ENCODE measurements at places on chromosomes 3 and 15. TPM values are rescaled to one million over a fixed set of nuclear protein-coding genes. Genes with fewer than 3 reads are reported as not detected.

Gene HHLA2
- 1.00 TPM for total RNA-seq

DNA sequence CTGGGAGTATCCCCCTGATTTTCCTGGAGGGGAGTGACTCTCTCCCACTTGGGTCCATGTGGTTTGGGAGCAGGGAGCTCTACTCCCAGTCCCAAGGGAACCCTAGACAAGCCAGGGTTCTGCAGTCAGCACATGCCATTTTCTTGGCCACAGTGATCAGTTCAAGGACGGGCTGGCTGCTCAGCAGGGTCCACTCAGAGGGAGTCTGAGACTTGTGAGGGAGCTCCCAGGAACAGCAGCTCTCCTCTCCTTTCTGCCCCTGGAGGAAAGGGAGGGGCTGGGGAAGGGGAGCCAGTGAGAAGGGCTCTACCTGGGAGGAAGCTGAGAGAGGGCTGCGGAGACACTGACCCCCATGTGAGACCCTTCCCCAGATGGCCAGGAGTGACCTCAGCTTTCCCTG lies 29.1 kb upstream of the LMCD1 start:
- DNase-seq, result no peak

- no peak for DNase-seq
These were observed 101.6 kb downstream of the LRTM1 start for GRCh38 chr3:54826251-54826691.

- DNase-seq, result no peak
These were observed 92.4 kb downstream of the GHSR start for GRCh38 chr3:172355836-172356235.

Gene TRH
- total RNA-seq, result not detected

DNA sequence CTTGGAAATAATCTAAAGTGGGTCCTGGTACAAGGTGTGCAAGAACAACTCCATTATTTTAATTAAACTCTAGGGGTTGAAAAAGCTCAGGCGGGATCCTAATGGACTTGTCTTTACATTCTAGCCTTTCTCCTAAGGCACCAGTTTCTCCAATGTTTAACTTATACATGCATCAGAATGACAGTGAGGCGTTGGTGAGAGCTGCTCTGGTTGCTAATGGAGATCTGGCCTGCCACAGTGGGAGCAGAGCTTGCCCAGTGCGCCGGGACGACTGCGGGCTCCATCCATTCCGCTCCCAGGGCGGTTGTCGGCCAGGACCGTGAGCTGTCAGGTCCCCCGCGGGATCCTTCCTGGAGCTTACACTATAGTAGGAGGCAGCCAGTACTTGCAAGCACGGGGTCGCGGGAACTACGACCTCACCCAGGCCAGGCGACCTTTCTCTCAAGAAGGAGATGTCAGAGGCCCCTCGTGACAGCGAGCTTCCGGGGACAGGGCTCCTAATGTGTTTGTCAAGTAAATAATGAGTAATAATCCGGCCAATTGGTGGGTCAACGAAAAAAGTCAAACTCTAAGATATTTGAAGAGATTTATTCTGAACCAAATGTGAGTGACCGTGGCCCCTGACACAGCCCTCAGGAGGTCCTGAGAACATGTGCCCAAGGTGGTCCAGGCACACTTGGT lies 991 bp upstream of the HIGD1A start:
- DNase-seq, result no peak

- no peak for DNase-seq
These were observed 106.9 kb downstream of the P2RY1 start for GRCh38 chr3:152941859-152942258.

DNA sequence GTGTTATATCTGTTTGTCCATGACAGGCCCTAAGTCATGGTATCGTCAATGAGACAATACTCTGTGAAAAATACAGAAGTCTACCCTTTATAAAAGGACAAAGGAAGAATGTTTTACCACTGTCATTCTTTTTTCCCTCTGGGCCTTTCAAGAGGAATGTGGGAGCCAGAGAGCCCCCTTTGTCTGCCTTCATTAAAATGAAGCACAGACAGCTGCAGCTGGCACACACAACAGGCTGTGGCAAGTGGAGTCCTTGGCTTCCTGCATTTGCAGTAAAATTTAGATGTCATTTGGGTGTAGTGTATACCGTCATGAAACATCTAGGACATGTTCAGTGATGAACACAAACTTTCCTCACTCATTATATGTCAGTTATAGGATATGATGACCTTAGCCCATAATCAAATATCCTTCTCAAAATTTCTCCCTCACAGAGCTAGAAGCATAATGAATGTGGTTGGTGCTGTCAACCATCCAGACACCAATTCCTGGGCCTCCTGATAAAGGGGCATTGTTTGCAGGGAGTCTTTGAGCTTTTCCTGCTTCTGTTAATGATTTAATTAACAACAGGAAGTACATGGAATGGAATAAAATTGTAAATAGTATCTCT lies 76.4 kb downstream of the DHX36 start:
- no peak for DNase-seq

- no peak for DNase-seq
These were observed 186.8 kb downstream of the THSD4 start for GRCh38 chr15:71301958-71302621.

GRCh38 chr3:41041462-41041861 lies 157.8 kb upstream of the CTNNB1 start:
- no peak for DNase-seq

DNA sequence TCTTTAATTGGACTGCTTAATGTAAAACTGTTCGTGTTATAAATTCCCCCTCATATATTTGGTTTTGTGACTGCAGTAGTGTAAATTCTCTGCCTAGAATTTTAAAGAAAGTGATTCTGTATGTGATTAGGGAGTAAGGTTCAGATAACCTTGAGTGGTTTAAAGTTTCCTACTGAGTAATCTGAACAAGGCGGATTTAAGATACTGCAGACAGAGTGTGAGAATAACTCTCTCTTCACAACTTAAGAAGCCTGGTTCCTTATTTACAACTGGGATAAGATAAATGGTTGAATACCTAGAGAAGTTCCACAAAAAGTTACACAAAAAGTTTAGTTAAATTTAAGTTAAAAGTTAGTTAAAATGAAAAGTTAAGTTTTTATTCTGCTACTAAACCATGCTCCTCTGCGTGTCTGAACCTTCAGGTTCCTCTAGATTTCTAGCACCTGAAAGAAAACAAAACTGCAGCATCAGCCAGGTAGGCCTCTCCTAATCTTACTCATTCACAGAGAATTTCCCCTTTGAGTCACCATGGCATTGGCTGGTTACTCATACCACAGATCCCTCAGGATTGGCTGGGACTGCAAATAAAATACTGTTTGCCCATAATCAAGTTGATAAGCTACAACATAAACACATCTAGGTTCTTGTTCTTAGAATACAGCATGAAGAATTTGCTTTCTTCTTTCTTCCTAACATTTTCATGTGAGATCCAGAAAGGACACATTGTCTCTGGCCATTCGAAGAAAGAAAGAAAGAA lies at the start of gene ARL14:
ARL14 (plus strand) TSS at position 614 of the 757 bp plus-strand sequence. CDS start 187 bp downstream, outside the sequence.
- DNase-seq, result no peak

- DNase-seq, result no peak
These were observed 277.9 kb upstream of the SEMA6D start for GRCh38 chr15:47439146-47440111.
